ENCODE measurements at places on chromosomes 7 and 10.

DNA sequence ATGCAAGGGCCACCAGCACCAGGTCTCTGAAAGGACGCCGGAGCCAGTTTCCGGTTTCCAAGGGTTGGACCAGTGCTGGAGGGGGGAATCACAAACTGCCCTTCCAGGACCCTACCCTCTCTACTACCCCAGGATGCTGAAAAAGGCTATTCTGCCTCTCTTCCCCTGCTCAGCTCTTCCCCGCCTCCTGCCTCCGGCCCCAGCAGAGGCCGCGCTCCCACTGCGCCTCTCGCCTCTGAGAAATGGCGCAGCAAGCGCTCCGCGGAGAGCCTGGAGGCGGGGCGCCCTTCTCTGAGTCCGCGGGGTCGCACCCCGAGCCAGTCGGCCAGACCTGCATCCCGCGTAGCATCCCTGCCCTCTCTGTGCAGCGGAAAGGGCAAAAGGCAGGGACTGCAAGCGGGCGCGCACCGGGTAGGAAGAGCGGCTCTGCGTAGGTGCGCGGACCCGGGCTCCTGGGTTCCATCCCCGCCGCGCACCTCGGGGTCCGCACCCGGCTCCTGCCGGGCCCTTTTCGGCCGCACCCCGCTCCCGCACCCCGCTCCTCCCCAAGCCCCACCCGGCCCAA lies 476 bp upstream of the RET start:
- no peak for DNase-seq

DNA sequence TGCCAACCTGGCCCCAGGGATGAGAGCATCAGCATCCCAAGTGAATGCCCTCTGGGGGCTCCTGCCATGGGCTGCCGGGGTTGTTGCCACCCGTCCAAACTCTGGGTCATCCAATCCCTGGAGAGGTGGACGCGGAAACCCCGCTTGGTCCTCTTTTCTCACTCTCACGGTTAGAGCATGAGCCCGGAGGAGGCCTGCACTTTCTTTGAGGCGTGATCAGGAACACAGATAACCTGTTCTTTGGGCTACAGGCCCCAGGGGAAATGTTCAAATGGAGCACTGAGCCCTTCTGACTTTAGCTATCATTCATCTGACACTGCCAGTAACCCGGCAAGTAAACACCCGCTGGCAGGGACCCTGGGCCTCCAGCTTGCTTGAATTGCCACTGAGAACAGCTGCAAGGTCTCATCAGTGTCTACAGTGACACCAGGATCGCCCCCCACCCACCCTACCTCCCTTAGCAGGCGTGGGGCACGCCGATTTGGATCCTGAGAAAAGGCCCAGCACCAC lies 29.4 kb upstream of the SLF2 start:
- no peak for DNase-seq

- DNase-seq, result no peak
These were observed 105.6 kb upstream of the RET start for GRCh38 chr10:42971251-42971599.

- DNase-seq, result no peak
These were observed 97.4 kb upstream of the LRGUK start for GRCh38 chr7:134029743-134030142.

DNA sequence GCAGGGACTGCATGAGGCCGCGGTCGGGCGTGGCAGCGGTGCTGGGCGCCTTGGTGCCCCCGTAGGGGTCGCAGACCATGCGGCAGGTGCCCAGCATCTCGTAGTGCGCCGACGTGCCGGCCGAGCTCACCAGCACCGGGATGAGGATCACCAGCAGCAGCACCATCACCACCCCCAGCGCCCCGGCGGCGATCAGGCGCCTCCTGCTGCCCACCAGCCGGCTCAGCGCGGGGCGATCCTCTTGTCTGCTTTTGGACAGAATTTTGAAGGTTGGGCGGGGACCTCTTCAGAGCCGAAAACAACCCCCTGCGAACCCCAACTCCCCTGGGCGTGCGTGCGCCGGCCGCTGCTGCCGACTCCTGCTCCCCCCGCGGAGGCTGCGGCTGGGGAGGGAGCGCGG lies 779 bp downstream of the C1QL3 start:
- no peak for DNase-seq

DNA sequence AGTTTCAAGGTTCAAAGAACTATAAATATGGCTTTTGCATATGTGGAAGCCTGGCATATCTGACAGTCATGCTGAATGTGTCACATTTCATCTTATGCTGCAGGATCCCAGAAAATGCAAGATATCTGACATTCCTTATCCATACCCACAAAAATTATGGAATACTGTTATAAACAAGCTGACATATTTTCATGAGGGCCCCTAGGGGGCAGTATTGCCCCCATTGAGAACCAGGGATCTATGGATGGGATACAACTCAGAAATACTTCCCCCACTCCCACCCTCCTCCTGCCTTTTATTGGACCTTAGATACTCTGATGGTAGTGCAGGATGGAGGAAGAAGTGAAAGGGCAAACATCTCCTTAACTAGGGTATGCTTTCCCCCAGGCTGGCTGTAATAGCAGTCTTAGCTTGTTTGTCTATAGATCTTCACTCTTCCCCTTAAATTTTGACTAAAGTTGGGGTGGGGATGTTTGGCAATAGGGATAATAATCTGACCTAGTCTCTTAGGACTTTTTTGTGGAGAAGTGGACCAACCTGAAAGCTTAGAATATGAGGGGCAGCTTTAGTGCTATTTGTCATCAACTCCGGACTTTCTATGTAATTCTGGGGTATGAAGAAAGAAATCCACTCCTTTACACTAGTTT lies 3.5 kb upstream of the GNGT1 start:
- no peak for DNase-seq

DNA sequence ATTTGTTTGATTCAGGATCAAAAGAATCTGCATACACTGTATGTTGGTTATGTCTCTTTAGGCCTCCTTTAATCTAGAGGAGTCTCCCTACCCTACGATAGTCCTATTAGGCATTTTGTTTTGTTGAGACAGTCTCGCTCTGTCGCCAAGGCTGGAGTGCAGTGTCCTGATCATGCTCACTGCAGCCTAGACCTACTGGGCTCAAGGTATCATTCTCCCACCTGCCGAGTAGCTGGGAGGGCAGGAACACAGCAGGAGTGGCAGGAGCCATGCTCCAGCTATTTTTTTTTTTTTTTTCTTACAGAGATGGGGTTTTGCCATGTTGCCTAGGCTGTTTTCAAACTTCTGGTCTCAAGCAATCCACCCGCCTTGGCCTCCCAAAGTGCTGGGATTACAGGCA lies 123.0 kb upstream of the DKK1 start:
- no peak for DNase-seq

DNA sequence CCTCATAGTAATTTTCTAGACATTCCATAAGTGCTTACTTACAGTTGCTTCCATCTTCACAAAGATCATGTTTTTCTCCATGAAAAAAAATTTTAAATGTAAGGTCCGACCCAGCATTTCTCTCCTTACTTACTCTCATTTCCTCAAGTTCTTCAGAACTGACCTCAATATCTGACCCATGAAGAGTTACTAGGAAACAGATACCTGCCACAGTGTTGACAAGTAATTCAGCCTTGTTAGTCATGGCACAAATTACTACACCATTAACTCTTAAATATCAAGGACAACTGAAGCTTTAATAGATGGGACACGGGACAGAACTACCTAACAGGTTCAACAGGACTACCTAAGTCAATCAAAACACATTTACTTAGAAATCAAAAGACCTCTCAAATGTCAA lies 316.2 kb downstream of the POM121L12 start:
- no peak for DNase-seq

GRCh38 chr10:128855618-128856428 lies 611.2 kb upstream of the MGMT start:
- DNase-seq, result no peak

DNA sequence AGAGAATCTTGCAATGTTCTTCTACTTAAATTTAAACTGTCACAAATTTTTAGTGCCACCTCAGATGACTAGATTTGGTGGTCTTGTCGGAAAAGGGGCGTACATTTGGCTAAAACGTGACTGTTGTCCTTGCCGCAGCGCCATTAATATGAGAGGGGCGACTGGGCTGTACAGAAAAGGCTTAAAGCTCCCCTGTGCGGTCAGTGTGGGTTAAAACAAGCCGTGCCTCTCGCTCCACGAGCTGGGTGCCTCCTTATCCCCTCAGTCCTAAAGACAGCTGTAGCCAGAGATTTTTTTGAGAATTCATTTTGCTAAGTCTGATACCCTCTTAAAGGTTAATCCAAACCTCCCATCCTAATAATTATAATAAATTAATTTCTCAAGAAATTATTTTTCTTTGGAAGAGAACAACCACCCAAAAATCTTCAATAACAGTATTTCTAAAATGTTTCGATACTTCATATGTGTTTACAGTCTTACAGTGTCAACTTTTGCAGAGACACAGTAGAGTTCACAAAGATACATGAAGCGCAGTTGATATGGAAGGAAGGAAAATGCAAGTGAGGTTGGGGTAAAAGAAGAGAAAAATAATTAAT lies 68.6 kb downstream of the C7orf25 start:
- peak; percentile 18 for DNase-seq

DNA sequence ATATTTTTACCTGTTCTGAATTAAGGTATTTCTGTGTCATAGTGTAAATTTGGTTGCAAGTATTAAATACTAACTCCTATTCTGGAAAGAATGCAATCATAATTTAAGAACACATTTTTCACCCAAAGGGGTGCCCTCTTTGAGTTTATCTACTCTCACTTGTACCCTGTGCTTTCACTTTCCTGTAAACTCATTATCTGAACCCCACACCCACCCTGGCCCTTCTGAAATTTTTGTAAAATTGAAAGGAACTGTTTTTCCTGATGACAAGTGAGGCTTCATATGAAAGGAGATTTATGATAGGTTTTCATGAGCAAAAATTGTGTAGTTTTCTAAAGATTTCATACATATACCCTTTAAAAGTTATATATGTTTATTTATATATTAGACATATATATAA lies 134.5 kb downstream of the WNT2 start:
- no peak for DNase-seq

DNA sequence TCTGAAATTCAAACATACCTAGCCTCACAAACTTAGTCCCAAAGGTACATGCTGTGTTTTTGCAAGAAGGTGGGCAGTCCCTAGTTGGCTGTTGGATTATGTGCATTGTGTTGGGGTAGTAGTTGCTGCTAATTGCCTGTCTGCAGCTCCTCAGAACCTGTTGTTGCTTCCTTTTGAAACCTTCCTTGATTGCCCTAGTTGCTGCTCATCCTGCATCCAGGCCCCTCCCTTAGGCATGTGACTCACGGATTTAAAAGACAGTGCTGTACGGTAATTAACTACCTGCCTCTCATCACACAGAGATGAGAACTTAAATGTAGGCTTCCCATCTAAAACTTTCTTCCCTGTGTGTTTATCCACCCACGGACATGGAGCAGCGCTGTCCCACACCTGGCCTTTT lies 67.7 kb downstream of the BMPR1A start:
- no peak for DNase-seq

DNA sequence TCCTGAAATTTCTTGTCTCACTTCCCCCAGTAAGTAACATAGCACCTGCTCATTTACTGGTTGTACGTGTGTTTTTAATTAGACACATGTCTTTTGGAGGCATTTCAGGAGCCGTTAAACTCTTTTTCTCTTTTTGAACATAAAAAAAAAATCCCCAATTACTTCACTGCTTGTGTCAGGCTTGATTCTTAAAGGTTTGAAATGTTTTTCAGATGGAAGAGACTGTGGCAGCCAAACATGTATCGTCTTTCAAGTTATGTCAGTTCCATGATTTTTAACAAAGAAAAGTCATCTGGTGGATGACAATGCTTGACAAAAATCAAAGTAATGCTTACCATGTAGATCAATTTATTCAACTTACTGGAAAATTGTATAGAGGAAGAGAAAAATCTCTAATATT lies 585.8 kb downstream of the GATA3 start:
- DNase-seq, result no peak

DNA sequence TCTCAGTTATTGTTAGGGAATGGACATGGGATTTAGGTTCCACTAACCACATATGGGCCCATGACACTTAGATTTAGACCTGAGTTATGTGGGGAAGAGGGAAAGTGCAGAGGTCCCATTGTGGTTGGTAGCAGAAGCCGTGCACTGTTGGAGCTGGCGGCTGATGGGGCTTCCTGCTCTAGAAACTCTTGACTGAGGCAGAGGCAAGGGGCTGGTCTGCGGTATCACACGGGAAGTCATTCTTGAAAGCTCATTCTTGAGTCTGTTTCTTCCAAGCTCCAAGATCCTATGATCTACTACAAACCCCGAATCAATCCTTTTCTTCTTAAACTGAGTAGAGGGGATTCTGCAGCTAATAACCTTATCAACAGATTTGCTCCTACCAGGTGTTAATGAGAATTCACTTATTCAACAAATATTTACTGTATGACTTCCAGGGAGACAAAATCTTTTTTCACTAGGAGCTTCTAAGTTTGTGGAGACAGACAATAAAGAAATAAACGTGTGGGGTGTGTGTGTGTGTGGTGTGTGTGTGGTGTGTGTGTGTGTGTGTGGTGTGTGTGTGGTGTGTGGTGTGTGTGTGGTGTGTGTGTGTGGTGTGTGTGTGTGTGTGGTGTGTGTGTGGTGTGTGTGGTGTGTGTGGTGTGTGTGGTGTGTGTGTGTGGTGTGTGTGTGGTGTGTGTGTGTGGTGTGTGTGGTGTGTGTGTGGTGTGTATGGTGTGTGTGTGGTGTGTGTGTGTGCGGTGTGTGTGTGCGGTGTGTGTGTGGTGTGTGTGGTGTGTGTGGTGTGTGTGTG lies 57.1 kb downstream of the AOC1 start:
- no peak for DNase-seq

- no peak for DNase-seq
These were observed 94.6 kb downstream of the CUX1 start for GRCh38 chr7:101911800-101912715.

DNA sequence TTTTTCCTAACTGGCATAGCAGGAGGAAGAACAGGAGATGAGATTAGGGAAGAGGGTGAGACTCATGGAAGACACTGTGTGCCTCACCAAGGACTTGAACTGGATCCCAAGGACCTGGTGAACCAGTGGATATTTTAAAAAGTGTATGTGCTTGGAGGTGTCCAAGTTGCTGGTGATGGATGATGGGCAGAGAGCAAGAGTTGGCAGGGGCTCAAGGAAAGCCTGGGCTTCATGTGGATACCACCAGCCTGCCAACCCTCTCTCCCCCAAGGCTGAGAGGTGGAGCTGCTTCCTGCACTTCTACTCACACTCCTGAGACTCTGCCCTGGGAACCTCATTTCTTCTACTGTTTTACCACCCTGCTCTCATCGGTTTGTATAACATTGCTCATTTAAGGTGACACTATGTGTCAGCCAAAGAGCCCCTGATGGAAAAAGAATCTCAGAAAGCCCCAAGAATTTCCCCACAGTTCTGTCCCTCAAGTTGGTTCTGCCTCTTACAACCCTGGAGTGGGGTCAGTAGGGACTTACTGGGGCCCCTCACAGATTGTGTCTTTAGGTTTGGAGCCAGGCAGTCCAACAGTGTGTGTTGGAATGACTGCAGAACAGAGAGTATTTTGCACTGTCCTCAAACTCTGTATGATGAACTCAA lies 56.2 kb upstream of the PDCD4 start:
- no peak for DNase-seq

- no peak for DNase-seq
These were observed 640.0 kb downstream of the IPMK start for GRCh38 chr10:57627642-57628178.

GRCh38 chr10:123997486-123998196 lies 95.8 kb downstream of the CHST15 start:
- no peak for DNase-seq

GRCh38 chr10:61279400-61279799 lies 173.8 kb downstream of the TMEM26 start:
- DNase-seq, result no peak

- DNase-seq, result no peak
These were observed 140.3 kb downstream of the NEURL1 start for GRCh38 chr10:103633846-103634245.

GRCh38 chr7:11726794-11727155 lies 105.2 kb downstream of the THSD7A start:
- no peak for DNase-seq
